ENCODE measurements at places on chromosomes 2 and 18.

- no peak for DNase-seq
These were observed 89.7 kb upstream of the SEC11C start for GRCh38 chr18:59049721-59050660.

GRCh38 chr2:136236019-136236418 lies 118.1 kb upstream of the CXCR4 start:
- no peak for DNase-seq

- DNase-seq = no peak
These were observed 45.6 kb upstream of the SLC1A4 start for GRCh38 chr2:64943387-64944150.

DNA sequence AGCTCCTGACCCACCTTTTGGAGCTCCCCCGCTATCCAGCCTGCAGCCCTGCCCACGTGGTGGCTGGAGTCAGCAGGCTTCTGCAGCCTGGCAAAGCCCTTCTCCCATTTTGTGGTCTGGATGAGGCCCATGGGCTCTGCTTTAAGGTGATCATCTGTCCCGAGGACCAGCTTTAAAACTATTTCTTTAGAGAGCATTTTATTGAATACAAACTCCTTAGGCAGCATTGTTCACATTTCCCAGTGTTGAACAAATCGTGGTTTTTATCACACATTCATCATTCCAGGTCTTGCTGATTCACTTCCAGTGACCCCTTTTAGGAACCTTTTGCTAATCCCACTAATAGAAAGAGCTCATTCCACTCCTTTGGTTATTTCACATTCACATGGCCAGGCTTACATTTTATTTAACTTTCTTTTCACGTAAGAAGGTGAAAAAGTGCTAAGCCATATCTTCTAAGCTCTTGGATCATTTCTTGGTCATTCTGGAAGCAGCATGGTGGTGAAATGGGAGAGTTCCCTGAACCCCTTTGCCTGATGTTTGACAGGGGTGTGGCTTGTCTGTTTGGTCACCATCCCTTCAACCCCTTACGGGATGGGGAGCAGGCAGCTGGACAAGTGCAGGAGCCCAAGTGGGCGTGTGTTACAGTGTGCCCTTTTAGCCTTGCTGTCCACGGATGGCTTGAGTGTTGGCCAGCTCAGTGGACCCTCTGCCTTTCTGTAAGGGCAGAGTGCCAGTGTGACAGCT lies 80.4 kb upstream of the RAPGEF4 start:
- no peak for DNase-seq

GRCh38 chr2:64173156-64174135 lies 29.2 kb upstream of the PELI1 start:
- no peak for DNase-seq

DNA sequence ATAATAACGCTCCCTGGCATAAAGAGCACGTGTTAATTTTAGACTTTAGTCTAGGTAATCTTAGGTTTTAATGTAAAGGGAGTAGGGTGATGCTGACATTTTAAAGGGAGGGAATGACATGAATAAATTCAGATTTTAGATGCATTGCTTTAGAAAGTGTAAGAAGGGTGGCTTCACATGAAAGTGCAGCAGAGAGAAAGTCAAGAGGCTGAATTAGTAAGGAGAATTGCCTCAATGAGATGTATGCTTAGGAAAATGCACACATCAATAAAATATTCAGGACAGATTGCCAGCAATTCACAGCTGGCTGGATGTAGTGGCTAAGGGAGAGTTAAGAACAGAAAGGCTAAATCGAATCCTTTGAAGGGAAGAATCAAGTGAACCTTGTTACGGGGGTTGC lies 165.5 kb upstream of the CDH19 start:
- no peak for DNase-seq

- no peak for DNase-seq
These were observed 27.5 kb downstream of the ZNF407 start for GRCh38 chr18:74625157-74625556.

DNA sequence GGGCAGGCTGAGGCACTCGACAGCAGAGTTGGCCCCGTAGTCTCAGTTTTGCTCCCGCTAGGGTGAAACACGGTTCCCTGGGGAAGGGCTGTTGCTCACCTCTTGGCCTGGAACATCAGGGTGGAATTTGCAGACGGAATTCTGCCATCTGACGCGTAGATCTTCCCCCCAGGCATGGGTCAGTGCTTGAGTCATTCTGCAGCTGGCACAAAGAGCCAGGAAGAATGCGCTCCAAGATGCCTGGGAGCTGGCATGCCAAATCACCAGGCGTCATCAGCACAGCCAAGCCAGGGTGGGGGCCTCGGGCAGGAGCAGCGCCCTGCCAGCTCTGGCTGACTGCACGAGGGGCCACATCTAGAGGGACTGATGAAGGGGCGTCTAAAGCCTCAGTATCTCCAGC lies 42.7 kb downstream of the ODC1 start:
- no peak for DNase-seq
